ENCODE measurements at places on chromosomes 5 and 9.
A peak's percentile ranks its signal among the peaks of the same experiment; 100 is the strongest.

- DNase-seq, result no peak
Observed at GRCh38 chr9:119974026-119974425, 604.8 kb upstream of the BRINP1 start.

- peak; percentile 58 for DNase-seq
Observed at GRCh38 chr5:115949096-115949495, 13.2 kb upstream of the LVRN start.

DNA sequence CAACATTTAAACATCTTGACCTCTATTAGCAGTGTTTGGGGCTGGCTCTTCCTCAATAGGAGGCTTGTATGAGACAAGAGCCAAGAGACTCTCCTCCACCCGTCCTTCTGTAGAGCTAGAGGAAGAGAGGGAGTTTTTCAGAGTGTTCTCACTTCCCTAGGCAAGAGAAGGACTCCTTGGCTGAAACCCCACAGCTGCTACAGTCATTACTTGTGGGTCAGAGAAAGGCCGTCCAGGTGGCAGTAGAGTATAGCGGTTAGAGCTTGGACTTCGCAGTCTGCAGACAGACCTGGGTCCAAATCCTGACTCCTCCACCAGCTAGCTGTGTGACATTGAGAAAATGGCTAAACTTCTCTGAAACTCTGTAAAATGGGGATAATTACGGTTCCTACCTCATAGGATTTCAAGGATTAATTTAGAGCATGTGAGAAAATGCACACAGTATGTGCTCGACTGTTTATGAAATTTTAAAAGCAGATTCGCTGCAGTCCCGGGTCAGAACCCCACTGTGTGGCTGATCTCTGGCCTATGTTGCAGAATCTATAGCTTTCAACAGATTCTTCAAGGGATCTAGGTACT, 80.8 kb upstream of the ARAP3 start:
- no peak for DNase-seq

- no peak for DNase-seq
Observed at GRCh38 chr9:15461601-15462000, 38.9 kb downstream of the SNAPC3 start.

GRCh38 chr9:69066955-69067354, 31.4 kb downstream of the FXN start:
- no peak for DNase-seq

DNA sequence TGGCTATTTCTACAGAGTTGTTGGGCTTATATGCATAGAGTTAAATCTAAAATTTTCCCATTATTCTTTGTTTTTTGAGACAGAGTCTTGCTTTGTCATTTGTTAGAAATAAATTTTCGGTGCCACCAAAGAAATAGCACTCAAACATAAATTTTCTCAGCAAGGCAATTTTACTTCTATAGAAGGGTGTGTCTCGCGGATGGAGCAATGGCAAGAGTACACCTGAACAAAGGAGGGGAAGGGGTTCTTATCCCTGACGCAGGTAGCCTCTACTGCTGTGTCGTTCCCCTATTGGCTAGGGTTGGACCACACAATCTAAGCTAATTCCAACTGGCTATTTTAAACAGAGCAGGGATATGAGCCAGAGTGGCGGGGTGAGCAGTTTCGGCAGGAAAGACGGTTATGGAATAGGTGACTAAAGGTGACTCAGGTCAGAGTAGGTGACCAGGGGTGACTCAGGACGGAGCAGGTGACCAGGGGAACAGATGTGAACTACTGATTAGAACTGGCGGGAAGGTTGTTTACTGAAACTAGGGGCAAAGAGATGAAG, 57.2 kb downstream of the C9orf85 start:
- DNase-seq, result no peak

DNA sequence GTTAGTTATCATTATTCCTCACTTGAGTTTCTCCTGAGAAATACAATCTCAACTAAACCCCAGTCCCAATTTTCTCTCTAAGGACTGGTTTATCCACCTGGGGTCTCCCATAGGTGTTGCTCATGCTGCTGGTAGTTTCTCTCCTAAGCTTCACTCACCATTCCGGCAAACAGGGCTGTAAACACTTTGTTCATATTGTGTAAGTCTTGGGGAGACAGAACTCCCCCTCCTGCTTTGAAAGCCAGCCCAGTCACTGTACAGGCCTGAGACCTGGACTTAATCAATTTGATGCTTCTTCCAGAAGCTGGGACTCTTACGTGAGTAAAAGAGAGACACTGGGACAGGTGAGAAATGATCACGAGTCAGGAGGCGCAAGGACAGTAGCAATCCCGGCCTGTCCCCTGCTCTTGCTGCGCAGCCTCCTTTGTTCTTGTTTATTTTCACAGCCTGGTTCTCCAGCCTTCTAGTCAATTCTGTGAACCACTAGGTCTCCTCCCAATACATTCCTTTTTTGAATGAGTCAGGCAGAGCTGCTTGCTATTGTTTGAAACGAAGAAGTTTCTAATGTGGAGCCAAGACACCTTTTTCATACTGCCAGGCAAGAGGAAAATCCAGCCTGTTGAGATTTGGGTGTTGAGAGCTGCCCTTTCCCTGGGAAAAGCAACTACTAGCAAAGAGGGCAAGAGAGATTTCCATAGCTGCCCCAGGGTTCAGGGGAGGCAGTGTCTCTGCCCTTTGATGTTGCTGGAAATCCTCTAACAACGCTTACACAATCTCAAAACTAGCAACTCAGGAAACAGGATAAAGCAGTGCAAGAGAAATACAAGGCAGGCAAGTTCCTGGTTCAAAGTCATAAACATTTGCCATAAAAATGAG, 9.2 kb upstream of the SHROOM1 start:
- peak; percentile 88 for DNase-seq

- DNase-seq, result no peak
Observed at GRCh38 chr5:481347-481746, 38.4 kb downstream of the EXOC3 start.

DNA sequence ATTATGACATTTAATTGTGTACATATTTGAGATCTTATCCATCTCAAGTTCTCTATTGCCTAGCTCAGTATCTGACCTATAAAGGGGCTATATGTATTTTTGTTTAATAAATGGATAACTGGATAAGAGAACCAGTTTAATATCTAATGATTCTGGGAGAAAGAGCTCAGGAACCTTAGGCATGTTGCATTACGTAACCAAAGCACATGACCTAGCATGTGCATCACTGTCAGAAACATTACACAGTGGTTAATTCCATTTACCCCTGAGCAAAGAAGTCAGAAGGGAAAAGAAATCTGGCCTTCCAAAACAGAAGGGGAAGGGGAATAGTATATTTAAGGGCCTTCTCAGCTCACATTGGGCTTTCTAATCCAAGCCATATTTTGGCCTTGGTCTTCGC, 12.3 kb downstream of the PAPPA start:
- DNase-seq, result peak; percentile 77

DNA sequence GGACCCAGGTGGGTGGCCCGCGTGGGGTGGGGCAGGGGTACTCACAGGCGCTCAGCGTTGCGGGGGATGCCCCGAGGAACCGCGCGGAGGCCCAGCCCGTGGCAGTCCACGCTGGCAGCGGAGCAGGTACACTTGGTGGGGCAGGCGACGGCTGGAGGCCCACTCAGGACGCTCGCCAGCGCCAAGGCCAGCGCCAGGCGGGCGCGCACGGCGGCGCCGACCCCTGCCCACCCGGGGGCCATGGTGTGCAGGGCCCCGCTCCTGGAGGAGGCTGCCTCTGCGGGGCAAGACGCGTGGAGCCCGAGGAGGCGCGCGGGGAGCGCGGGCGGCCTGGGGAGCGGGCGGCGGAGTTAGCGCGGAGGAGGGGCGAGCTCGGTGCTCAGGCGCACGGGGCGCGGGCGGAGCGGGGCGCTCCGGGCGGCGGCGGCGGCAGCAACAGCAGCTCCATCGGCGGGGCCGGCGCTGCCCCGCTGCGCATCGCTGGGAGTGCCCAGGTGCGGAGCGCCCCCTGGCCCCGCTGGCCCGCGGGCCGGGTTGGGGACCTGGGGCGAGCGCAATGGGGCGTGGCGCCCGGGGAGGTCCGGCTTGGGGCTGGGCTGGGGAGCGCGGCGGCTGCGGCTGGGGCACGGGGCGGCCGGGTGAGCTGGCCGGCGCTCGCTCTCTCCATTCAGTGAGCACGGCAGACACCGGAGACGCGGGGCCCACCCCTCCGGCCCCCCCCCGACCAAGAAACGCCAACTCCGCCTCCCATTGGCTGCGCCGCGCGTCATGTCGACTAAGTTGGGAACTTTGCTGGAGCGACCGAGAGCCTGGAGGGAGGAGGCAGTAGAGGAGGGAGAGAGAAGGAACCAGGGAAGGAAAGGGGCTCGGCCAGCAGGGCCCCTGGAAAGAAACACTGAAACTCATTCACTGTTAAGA, at the start of gene SLIT3:
Gene SLIT3 (minus strand): TSS at position 672 of the 918 bp plus-strand sequence. CDS start 430 bp downstream, at position 242.
- DNase-seq, result peak; percentile 37

- no peak for DNase-seq
Observed at GRCh38 chr5:123398058-123398733, 25.0 kb downstream of the CEP120 start.

DNA sequence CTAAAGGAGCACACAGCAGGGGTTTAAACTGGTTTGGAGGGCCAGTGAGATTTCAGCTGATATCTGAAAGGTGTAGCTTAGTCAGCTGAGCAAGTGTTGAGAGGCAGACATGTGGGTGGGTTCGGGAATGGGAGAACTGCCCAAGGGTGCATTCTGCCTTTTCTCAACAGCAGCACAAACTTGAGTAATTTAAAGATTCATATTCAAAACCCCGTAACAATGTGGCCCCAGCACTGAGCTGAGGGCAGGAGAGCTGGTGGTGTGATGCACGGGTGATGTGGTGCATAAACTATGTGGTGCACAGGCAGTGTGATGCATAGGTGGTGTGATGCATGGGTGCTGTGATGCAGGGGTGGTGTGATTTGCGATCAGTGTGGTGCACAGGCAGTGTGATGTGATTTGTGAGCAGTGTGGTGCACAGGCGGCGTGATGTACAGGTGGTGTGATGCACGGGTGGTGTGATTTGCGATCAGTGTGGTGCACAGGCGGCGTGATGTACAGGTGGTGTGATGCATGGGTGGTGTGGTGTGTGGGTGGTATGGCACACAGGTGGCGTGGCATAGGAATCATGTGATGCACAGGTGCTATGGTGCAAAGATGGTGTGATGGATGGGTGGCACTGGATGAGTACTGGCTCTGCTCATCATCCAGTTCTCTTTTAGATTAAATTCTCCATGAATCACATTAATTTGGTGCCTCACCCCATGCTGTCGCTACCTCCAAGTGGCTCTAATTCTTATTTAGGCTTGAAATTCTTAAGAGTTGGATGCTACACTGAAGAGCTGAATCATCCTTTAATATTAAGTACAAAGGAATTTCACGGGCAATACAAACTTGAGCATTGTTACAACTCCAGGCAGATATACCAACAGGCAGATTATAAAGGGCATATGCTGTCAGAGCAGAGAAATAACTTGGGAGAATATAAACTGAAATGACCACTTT, 53.6 kb downstream of the DAP start:
- peak; percentile 23 for DNase-seq

DNA sequence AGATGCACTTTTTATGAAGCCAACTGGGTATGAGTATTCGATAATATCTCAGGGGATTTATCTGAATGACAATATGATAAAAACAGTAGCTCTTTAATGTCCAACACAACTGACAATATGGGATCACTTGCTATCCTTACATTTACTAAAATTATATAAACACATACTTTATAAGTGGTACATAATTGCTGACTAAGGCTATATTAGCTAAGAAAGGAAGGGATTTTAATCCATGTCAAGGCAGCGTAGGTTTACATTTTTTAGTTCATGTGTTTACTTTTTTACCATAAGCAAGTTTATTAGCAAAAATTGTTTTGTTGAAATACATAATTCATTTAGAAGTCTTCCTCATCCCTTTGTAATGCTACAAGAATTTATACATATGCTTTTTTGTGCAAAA, 796.2 kb downstream of the TLE1 start:
- no peak for DNase-seq

DNA sequence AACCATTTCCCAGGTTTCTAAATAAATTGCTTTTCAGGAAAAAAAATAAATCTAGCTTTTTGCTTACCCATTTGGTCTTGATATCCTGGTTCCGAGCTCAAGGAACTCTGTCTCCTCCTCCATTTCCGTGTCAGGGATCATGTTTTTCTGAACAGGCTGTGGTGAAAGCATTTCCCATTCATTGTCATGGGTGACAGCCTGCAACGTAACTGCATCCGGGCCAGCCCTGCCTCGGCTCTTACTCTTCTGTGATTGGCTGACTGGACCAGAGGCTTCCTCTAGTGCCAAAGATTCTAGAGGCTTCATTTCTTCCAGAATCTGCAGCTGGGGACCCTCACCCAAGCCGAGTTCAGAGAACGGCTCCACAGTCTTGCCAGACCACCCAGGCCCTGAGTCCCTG, 61.0 kb upstream of the PCA3 start:
- DNase-seq, result peak; percentile 28

- DNase-seq, result no peak
Observed at GRCh38 chr5:172119921-172120688, 67.9 kb downstream of the STK10 start.

- DNase-seq, result no peak
Observed at GRCh38 chr5:142246-142810, 49.0 kb upstream of the LRRC14B start.

DNA sequence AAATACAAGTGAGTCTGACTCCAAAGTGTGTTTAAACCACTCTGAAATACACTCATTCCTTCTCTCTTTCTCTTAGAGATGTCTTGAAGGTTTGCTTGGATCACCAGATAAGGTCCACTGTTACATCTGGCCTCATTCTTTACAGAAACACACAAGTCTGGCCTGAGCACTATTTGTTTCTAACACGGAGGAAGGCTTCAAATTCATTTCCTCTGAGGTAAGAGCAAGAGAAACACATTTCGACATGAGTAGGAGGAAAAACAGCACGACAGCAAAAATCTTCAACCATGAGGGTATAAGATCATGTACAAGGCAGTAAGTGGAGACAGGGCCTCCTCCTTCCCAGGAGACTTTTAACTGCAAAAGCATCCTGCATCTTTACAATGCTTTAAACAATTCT, 8.0 kb downstream of the SIL1 start:
- DNase-seq, result peak; percentile 99

- no peak for DNase-seq
Observed at GRCh38 chr9:112505607-112506006, 19.0 kb downstream of the KIAA1958 start.

DNA sequence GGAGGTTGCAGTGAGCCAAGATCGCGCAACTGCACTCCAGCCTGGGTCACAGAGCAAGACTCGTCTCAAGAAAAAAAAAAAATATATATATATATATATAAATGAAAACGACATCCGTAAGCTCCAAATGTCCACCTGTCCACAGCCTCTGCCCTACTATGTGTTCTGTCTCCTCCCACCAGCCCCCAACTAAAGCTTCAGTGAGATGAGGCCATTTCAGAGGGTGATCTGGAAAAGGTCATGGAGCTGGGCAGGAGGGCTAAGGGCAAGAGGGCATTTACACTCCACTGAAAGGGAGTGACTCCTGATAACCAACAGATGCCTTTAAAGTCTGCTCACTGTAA, 2.4 kb downstream of the SPRY4 start:
- no peak for DNase-seq

Measured in choroid plexus epithelial cell (primary cell).